ENCODE measurements at places on chromosomes 2 and 18.
A peak's percentile ranks its signal among the peaks of the same experiment; 100 is the strongest.

DNA sequence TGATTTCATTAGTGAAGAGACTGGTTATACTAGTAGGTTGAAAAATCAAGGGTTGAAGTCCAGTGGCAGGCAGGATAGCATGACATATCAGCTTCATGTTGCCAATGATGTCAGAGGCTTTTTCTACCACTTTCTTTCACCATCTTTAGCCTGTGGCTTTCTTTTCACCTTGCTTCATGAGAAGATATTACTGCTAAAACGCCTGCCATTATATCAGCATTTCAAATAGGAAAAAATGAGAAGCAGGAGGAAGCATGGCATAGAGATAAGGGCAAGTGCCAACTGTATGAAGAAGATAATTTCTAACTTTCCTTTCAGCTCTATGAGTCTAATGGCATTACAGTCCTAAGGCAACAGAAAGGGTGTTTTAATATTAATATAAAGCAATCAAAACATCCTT is 270.2 kb upstream of the SYT4 start:
- DNase-seq = no peak

DNA sequence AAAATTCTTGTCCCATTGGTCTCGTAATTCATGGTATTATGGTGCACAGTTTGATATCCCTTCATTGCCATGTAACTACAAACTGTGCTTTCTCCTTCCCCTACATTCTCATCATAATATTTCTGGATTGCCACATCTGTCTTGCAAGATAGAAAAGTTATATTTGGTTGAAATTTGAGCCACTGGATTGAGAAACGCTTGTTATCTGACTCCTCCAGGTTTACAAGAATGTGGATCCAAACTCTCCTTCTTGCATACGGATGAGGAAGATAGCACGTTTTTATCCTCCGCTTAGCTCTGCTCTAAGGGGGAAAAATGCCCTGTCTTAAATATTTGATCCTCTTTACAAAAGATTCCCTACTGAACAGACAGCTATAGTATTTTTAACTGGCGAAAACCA is 438.2 kb downstream of the TSN start:
- DNase-seq = no peak

- no peak for DNase-seq
Observed at GRCh38 chr2:65528241-65528574, 95.8 kb upstream of the SPRED2 start.

DNA sequence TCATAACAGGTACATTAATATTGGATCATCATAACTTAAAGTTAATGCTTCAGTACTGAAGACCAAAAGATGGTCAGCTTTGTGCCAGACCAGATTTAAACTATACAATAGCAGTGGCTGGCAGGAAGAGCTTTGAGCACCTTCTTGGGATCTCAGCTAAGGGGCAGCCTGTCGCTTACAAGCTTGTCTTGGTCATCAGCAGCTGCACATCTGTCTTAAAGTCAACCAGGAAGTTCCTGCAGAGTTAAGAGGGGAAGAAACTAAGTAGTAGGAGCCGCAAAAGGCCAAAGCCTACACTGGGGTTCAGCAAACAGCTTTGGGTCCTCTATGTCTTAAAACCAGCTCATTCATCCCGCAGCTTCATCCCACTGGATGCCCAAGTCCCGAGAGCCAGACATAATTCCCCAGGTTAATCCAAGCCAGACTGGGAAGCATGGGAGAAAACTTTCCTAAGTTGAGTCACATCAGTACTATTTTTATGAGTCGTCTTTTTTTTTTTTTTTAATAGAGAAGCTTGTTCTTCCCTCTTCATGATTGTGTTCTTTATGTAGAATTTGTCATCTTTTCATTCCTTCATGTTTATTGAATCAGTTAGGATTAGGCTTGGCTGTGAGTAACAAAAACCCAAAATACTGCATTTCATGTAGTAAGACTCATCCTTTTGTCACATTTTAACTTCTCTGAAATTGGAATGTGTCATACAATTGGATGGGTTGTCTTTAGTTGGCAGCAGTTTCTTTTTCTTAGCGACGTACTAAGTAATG is 59.3 kb downstream of the SERTAD2 start:
- peak; percentile 79 for DNase-seq

DNA sequence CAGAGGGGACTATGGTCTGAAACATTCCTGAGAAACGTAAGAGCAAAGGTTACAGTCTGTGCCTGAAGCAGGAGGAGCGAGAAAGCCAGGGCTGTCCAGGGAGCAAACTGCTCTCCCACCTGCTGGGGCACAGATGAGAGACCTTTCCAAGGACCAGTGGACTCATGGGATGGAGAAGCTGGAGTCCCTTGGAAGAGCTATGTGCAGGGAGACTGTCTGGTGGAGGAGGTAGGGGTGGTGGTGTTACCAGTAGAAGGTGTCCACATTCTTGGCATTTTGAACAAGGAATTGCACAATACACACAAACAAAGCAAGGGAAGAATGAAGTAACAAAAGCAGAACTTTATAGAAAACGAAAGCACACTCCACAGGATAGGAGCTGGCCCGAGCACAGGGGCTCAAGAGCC is 97.9 kb upstream of the CYRIA start:
- DNase-seq = no peak

Data from fibroblast of upper back skin (primary cell).